ENCODE measurements at places on chromosomes 6 and 20.
A peak's percentile ranks its signal among the peaks of the same experiment; 100 is the strongest.

GRCh38 chr6:169473663-169474062 is 220.0 kb upstream of the THBS2 start:
- no peak for DNase-seq

GRCh38 chr20:41638456-41638855 is 20.3 kb upstream of the CHD6 start:
- no peak for DNase-seq

DNA sequence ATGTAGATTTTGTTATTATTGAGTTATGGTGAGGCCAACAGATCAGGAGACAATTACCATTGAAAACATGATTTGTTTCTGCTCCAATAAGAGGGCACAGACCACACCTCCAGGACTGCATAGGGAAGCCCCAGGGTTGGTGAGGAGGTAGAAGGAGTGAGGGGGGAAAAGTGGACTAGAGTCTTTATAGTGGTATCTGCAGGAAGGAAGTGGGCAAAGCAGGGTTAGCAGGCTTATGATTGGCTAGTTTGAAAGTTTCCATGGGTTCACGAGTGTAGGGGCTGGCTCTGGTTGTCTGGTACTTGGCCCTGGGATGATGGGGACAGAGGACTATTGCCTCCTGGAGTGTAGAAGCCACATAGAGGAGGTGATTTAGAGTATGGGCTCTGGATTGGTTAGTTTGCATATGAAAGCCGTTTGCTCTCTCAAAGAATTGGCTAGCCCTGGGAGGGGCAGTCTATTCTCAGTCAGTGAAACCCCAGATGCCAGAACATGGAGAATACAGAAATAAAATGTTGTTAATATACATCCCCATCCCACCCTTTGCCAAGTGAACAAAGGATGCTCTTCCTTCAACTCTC is 156.6 kb downstream of the KLHL32 start:
- DNase-seq: no peak

- DNase-seq: no peak
Measured at GRCh38 chr6:157715728-157716164, 107.3 kb upstream of the SNX9 start.

DNA sequence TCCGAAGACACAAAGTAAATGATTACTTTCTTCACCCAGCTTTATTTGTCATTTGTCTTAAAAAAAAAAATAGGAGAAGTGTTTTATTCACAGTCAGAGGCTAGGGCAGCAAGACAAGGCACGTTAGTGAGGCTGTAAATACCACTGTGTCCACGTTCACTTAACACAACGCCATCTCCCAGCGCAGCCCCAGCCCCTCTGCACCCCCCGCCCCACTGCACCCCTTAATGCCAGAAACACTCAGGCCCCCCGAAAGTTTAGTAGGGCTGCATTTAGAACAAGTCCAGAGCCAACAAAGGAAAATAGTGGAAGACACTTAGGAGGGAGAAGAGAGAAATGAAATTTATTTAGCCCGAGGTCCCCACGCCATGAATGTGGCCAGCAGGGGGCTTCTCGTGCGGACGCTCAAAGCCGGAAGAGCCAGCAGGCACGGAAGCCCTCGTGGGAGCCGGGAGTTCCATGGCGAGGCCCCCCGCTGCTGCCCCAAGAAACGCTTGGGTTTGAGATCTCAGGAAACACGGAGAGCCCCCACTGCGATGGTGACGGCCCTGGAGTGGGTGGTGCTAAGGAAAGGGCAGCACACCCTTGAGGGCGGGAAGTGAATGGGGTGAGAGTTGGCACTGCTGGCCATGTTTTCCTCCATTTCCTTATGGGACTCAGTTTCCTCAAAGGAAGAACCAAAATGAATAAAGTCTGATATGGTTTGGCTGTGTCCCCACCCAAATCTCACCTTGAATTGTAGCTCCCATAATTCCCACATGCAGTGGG is 50.2 kb downstream of the IYD start:
- no peak for DNase-seq

DNA sequence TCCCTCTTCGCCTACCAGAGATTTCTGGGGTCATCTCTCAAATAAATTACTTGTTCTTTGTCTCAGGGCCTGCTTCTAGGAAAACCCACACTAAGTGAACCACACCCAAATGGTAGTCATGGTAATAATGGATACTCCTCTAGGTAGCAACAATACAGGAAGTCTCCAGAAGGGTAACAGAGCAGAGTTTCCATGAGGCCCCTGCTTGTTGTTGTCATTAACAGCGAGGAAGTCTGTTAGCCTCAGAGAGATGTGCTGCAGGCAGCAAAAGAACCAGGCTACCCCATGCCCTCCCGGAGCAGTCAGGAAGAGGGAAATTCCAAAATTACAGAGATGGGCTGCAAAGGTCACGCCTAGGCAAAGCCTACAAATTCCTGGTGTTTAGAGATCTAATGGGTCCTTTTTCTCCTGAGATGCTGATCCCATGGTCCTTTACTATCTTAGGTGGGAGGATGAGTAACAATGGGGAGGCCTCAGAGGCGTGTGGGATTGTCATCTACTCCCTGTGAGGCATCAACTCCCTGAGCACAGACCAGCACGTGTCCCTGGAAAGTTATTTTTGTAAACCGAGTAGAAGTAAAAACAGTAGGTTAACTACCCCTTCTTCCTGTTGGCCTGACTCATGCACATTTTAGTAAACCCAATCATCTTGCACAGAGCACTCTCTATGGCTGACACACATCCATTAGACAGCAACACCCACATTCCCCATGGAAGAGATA is 10.1 kb downstream of the ISM1 start:
- DNase-seq: peak; percentile 8

GRCh38 chr20:23622839-23623343 is 14.9 kb downstream of the CST3 start:
- no peak for DNase-seq

GRCh38 chr6:106527979-106528378 is 101.3 kb downstream of the RTN4IP1 start:
- DNase-seq: no peak

DNA sequence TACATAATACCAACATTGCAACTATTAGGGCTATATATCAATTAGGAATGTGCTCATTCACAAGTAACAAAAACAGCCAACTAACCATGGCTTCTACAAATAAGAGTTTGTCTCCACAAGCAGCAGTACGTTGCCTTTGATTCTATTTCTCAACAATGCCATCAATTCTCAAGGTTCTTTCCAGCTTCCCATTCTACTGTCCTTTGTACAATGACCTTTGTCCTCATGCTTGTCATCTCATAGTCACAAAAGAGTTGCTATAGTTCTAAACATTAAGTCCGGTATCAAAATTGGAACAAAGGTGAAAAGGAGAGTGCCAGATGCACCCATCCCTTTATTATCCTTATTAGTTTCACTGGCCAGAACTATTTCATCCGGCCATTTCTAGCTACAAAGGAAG is 30.8 kb upstream of the IRAK1BP1 start:
- DNase-seq: no peak

DNA sequence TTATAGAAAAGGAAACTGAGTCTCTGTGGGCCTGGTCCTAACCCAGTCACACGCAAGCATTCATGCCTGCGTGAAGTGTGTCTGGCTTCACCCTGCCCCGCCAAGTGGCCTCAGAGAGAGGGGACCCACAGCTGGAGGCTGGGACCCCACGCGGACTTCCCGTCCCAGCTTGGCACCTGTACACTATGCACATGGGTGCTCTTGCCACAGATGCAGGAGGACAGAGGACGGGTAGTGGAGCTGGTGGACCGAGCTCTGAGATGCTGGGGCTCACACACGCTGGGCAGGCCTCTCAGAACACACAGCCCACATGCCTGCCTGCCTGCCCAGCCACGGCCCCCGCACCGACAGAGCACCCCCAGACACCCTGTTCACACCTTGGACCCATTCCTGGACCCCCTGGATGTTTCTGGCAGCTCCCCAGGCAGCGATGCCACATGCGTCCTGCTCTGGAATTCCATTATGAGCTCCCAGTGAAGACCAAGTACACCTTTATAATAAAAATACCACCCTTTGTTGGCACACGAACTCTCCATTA is 24.9 kb upstream of the SMOC2 start:
- no peak for DNase-seq

GRCh38 chr6:110822249-110822648 is 7.0 kb upstream of the CDK19 start:
- no peak for DNase-seq

All from NK-92 treated with Interleukin-12 subunit alpha and Interleukin-12 subunit beta, amount 100 ng/mL, for 24 hours (cell line).